ENCODE measurements at places on chromosomes 7 and 10. TPM values are rescaled to one million over a fixed set of nuclear protein-coding genes. Genes with fewer than 3 reads are reported as not detected.

Gene PRR15
- 50.3 TPM for polyA plus RNA-seq

Gene CHAT
- polyA plus RNA-seq = not detected

Gene SFTPA2
- polyA plus RNA-seq = 7.0 TPM

Gene IL6
- polyA plus RNA-seq = 0.95 TPM

Gene CLDN3
- polyA plus RNA-seq = not detected

Gene TUBB8
- not detected for polyA plus RNA-seq

Gene CNTNAP2
- 0.31 TPM for polyA plus RNA-seq

Gene CYP2E1
- polyA plus RNA-seq = 5.0 TPM

Gene TMEM184A
- polyA plus RNA-seq = 3.8 TPM

Gene AKR1C4
- polyA plus RNA-seq = not detected

Gene CASP2
- polyA plus RNA-seq = 5.0 TPM

Gene ASB4
- polyA plus RNA-seq = 1.7 TPM

Gene STAMBPL1
- polyA plus RNA-seq = 7.4 TPM

Gene PTF1A
- polyA plus RNA-seq = 0.35 TPM

Gene RASA4B
- 23.2 TPM for polyA plus RNA-seq

Gene ZWINT
- 18.1 TPM for polyA plus RNA-seq

Gene GATA3
- polyA plus RNA-seq = 0.46 TPM

Gene AGFG2
- 11.0 TPM for polyA plus RNA-seq

Gene GATAD1
- 11.5 TPM for polyA plus RNA-seq

Gene CCL24
- 4.6 TPM for polyA plus RNA-seq

Gene PCLO
- polyA plus RNA-seq = 1.9 TPM

Gene DDIT4
- polyA plus RNA-seq = 122 TPM

Gene NOC3L
- 4.7 TPM for polyA plus RNA-seq

Gene SLC39A12
- not detected for polyA plus RNA-seq

Gene INHBA
- 0.44 TPM for polyA plus RNA-seq

Gene AKR1C1
- polyA plus RNA-seq = 378 TPM
